ENCODE measurements at places on chromosomes 1 and 21.

DNA sequence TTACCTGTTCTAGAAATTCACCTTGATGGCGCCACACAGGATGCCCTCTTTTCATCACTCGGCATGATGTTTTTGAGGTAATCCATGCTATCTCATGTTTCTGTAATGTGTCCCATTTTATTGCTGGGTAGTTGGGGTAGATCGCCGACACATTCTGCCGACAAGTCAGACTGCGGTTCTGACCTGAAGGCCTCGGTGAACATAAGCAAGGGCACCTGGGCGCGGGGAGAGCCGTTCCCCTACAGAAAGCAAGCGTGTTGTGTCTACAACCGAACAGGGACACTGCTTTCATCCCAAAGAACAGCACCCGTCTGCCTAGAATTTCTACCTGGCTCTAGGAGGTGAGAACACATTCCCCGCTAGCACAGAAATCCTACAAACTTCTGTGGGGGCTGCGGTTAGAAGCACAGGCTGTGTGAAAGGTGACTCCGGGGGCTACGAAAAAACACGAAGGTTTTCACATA, 149.2 kb downstream of the PPIAL4G start:
- DNase-seq: no peak

DNA sequence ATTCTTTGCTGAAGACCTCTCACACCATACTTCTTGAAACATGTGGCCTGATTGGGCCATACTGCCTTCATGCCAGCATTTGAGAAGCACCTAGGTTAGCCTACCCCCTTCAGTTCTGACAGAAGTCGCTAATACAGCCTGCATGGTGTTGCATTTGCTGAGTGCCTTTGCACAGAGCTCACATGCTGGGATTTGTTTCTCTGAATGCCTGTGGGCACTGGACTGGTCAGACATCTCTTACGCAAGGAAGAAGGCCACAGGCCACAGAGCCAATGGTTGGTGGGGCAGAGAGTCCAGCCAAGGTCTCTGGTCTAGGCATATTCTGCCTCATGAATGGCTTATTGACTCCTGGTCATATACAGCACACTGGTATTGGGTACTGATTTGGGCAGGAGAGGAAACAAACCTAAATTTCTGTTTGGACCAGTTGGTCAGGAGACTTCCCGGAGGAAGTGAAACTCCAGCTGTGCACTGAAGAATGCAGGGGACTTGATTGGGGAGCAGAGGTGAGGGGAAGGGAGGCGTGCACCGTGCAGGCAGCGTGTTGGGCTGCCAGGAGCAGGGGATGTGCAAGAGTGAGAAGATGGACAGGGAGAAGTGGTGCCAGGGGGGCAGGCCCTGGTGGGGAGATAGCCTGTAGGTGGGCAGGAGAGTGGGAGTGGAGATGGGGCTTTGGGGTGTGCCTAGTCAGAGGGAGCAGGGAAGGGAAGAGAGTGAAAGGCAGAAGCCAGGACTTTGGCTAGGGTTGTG, 18.1 kb downstream of the URB2 start:
- DNase-seq: no peak

GRCh38 chr1:173164686-173165085, 42.4 kb downstream of the TNFSF4 start:
- DNase-seq: no peak

DNA sequence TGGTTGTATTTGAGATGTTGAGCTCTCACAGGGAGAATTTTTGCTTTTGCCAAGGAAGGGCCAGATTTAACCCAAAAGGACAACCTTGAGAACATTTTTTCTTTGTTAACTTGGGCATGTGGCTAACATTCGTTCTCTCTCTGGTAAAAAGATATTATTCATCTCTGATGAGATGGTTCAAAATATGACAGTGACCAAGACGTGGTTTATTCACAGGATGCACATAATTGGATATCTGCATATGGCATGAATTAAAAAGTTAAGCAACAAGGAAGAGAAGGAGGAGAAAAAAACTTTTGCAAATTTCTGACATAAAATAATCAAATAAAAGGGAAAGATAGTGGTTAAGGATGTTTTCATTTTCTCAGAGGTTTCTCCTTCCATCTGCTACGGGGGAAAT, 43.1 kb upstream of the BCL10 start:
- DNase-seq: no peak

- no peak for DNase-seq
Measured at GRCh38 chr21:35147439-35147838, 98.3 kb upstream of the RUNX1 start.

- no peak for DNase-seq
Measured at GRCh38 chr1:47708019-47708535, 270.2 kb downstream of the FOXD2 start.

DNA sequence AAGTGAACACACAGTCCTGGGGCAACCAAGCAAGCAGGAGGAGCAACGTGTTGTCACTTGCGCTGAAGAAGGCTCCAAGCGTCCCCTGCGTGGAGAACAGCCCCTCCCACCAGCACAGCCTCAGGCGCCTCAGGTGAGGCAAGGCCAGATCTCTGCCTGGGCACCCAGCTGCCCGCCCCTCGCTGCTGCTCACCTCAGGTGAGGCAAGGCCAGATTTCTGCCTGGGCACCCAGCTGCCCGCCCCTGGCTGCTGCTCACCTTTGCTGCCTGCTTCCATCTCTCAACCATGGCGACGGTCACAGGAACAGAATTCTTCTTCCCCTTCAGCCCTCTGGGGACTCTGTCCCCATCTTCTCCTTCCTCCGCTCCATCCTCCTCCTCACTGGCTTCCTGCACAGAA, 2.4 kb downstream of the NOC2L start:
- DNase-seq: no peak

DNA sequence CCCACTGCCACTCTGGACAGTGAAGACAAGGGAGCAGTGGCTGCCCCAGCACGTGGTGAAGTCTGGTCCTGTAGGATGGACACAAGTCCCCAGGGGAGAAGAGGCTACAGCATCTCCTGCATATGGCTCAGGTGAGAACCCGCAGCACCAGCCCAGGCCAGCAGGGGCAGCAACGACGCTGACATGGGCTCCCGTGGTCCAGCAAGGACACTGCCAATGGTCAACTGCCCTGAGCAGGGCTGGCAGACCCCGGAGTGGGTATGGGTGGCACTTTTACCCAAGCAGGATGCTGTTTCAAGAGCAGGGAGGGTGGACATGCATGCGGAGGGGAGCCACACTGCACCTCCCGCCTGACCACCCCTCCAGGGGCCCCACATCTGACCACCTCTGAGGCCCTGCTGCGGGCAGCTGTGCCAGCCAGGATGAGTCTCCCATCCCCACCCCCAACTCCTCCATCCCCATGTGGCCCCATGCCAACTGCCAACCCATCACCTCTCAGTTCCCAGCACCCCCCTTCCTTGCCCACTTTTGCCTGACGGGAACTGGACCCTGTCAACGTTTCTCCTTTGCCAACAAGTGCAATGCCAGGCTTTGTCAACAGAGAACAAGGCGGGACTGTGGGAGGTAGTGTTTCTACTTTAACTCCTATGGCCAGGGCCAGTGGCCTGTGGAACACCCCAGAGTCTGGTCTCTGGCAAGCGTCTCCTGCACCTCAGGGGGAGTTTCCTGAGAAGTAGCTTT, 8.6 kb downstream of the MORN1 start:
- DNase-seq: peak; percentile 24

DNA sequence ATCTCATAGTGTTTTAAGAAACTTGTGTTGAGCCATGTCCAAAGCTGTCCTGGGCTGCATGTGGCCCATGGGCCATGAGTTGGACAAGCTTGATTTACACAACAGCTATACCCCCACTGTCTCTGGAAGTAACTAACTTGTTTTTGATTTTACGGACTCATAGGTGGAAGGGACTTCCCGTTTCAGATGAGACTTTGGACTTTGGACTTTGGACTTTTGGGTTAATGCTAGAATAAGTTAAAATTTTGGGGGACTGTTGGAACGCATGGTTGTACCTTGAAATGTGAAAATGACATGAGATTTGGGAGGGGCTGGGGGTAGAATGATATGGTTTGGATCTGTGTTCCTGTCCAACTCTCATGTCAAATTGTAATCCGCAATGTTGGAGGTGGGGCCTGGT, 52.6 kb upstream of the ZSWIM5 start:
- DNase-seq: no peak

DNA sequence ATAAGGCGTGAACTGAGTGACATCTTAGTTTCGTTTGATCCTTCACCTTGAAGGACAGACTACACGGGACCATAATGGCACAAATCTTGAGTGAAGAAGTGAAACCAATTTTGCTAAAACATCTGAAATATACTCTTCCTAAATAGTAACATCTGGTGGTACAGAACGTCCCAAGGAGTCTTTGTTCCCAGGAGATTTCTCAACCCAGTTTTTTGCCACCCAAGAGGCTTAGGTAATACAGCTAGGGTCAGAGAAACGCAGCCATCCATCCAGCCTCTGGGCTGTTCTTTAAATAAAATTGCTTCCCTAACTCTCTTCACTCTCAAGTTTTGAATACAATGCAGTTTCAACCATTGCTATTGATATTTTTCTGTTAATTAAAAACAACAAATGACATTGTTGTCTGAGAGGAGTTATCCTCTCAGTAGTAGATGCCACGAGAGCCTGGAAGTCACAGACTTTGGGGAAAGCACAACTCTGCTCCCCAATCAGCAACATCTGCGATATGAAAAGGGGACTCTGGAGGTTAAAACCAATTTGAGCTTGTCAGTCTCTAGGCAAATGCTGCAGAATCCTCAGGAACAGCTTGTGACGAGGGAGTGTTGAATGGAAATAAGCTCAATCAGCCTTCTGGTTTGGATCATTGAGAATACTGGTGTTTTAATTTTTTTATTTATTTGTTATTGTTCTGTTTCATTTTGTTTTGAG, 394.3 kb upstream of the ADGRL2 start:
- no peak for DNase-seq

GRCh38 chr1:24801176-24801575, 55.9 kb downstream of the CLIC4 start:
- no peak for DNase-seq

GRCh38 chr1:193111641-193112090, 6.5 kb upstream of the GLRX2 start:
- DNase-seq: no peak

DNA sequence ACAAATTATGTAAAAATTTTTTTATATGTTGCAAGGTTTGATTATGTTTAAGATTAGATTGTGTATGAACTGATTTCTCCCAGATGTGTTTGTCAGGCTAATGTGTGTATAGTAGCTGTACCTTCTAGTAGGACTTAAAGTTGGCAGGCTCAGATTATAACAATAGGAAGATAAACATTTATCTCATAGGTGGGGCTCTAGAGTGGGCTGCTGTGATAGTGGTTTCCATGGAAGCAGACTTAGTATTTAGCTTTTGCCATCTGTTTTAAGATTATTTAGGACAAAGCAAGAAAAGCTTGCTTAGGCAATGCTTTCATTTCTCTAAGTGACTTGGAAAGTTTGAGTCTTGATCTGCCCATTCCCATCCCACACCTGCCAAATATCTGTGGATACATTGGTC, 187.7 kb upstream of the CACYBP start:
- DNase-seq: no peak

DNA sequence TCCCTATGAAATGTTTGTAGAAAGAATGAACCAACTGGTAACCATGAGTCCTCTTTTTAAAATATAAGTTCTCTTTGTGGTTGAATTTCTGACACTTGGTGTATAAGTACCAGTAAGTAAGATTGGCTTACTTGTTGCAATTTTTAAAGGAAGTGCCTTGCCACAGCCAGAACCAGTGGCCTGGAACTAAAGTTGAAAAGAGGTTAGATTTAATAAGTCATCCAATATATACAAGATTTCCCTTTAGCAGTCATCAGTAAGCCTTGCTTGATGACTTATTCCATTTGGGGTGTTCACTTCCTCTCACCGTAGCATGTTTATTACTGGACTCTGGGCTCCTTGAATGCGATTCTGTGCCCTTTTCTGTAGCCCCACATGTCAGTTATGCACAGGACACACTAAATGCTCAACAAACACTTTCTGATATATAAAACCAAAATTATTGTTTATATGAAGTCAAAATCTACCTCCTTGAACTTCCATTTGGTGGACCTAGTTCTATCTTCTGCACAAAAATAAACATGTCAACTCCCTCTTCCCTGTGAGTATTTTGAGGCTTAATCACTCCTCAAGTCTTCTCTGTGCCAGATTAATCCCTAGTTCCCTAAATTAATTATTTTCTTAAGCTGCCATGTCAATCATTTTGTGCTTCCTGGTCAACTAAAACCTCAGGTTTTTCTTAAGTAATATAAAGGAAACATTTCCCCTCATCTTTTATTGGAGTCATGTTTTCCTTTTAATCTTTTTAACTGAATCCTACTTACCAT, 218.1 kb downstream of the ST6GALNAC3 start:
- DNase-seq: no peak

DNA sequence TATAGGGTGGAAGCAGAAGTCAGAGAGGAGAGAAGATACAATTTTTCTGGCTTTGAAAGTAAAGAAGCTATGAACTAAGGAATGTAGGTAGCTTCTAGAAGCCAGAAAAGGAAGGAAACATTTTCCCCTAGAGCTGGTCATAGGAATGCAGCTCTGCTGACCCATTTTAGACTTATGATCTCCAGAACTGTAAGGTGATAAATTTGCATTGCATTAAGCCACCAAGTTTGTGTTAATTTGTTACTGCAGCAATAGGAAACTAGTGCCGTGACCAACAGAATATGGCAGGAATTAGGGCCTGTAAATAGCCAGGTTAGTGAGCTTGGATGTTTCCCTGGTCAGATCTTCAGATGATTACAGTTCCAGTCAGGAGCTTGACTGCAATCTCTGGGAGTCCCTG, 244.3 kb upstream of the C1orf105 start:
- no peak for DNase-seq

DNA sequence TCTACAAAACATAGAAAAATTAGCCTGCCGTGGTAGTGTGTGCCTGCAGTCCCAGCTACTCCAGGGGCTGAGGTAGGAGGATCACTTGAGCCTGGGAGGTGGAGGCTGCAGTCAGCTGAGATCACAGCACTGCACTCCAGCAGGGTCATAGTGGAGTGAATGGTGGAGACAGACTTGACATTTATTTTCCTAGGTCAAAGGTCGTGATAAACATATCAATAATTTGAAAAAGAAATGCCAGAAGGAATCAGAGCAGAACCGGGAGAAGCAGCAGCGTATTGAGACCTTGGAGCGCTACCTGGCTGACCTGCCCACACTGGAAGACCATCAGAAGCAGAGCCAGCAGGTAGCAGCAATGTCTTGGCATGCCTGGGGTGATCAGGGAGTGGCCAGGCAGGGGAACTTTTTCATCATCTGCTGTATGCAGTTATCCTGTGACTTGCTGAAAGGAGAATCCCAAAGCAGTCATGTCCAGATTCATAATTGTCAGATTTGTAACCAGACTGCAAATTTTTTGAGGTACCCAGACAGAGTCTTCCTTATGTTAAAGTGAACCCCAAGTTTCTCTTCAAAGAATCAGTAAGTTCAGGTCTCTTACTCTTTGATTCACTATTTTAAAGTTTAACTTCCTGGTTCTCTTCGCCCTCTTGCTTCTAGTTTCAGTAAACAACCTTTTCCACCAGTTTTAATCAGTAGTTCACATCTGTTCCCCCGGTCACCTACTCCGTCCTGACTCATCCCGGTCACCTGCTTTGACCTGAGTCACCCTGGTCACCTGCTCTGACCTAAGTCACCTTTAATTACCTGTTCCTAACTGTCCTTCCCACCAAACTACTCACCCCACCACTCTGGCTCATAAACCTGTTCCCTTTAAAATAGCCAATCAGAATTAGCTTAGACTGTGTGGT, 11.3 kb upstream of the SH3BGRL3 start:
- no peak for DNase-seq

- peak; percentile 19 for DNase-seq
Measured at GRCh38 chr21:26715878-26716506, 129.2 kb downstream of the ADAMTS1 start.
